Esophagus squamous epithelium (tissue), 5 donors: ENCODE measurements at places on chromosomes 5 and 9.

GRCh38 chr9:20139763-20140290, 351.0 kb upstream of the SLC24A2 start:
- DNase-seq, result no peak

DNA sequence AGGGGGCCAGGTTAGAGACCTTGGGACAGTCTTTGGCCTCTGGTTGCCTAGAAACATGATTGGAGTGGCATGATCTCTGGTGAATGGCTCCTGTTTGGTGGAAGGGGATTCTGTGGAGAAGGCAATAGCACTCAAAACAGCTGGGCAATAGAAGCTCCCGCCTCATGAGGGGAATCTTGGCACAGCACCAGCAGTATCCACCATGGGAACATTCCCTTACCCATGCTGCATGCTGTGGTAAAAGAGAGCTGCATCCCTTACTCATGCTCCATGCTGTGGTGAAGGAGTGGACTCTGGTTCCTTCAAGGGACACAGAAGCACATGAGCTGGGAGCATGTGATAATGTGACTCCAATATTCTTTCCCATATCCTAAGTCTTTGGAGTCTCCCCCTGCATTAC, 160.6 kb downstream of the PJA2 start:
- no peak for DNase-seq

- DNase-seq, result no peak
These were observed 6.5 kb upstream of the OXCT1 start for GRCh38 chr5:41876678-41877077.

GRCh38 chr5:92729088-92729487, 851.9 kb downstream of the NR2F1-AS1 start:
- no peak for DNase-seq

- no peak for DNase-seq
These were observed 218.5 kb downstream of the TLE1 start for GRCh38 chr9:81470864-81471263.

DNA sequence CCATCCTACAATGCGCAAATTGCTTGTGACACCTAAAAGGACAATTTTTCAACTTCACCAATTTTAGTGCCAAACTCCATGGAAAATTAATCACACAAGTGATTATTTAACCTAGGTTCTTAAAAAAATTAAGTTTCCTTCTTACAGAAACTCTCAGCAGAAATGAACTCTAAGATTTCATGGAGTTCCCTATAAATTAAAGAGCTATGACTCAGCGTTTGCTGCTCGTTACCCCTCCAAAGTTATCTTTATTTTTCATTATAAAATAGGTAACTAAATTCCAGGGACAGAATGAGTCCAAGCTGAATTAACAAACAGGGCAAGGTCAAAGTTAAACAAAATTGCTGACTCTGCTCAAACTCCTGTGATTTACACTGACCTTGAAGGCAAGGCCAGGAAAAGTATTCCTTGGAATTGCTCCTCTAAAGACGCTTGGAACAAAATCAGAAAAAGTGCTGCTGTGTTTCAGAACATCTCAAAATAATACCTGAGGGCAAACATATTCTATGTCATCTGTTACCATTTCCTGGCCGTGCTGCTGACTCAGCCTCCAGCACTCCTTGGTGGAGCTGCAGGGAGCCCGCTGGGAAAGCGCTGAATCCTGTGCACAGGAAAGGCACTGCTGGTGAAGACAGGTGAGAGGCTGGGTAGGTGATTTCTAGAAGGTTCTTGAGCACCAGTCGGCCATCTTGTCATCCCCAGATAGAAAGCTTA, 2.5 kb upstream of the CMBL start:
- DNase-seq, result no peak

DNA sequence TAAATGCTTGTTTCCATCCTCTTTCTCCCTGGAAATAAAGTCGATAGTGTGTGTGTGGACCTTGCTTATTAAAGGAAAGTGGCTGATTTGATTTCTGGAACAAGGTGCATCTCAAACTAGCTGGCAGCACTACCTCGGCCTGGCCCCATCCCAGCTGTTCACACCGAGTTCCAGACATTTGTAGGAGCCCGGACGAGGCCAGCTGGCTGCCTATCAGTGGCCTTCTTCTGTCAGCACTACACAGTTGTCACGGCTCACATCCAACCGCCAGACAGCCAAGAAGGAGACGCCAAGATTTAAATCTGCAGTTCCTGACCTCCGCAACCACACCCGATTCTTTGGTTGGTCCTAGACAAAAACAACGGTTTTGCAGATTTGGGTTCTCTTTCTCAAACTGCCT, 63.6 kb downstream of the PALM2AKAP2 start:
- DNase-seq, result no peak

DNA sequence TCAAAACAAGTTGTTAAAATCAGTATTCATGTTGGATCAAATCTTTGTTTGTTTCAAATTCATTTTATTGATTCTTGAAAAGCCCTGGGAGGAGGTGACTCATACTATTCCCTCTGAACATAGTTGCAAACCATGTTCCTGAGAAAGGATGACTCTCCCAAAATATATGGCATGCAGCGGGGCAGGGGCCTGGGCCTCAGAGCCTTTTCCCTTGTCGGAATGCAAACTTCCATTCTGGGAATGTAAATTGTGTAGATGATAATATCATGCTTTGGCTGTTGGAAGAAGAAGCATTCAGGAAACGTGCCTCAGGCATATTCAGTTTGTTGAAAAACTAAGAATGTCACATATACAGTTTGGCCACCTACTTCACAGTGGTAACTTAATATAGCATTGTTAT, 242.0 kb downstream of the AUH start:
- no peak for DNase-seq

- no peak for DNase-seq
These were observed 6.0 kb upstream of the PITX1 start for GRCh38 chr5:135040034-135040332.

DNA sequence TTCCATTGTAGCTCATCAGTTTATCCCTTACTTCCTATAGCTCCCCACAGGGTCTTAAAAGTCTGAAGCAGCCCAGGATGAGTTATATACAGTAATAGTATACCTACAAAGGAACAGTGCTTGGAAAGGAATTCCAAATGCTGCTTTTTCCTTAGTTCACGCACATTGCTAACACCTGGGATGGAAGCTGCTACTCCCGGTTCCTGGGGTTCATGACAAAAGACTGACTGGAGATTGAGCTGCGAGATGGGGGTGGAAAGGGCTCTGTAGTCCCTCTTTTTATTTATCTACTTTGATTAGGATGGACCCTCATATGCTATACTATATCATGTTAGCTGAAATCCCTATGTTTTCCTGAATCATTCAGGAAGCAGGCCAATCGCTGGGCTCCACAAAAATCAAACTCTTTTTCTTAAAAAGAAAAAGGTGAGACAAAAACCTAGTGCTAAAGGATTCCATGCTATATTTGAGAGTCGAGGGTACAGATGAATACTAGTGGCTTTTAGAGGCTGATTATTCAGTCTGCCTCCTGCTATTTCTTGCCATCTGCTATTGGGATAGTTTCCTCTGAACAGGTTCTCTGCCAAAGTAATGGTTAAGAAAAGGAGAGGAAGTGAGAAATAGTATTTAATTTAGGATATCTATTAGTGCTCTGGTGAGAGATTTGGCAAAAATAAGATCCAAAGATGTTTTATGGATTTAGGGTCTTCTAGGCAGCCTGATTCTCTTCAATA, 81.2 kb downstream of the MRPS27 start:
- DNase-seq, result no peak

DNA sequence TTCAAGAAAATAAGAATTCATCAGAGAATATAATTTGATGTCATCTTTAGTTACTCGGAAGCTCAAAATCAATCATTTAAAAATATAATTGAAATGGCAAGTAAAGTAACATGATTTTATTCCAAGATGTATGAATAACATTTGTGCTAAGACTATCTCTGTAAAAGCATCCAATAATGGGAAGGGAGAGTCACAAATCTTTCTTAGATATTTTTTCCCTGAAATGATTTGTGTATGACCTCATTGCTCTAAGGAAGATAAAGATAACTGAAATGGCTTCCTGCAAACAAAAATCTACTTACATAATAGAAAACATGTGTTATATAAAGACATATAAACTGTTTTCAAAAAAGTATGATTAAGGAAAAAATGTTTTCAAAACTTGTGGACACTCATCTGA, 97.4 kb upstream of the FGF10 start:
- DNase-seq, result no peak

GRCh38 chr5:18797222-18797621, 1163.0 kb downstream of the TAF11L14 start:
- no peak for DNase-seq

DNA sequence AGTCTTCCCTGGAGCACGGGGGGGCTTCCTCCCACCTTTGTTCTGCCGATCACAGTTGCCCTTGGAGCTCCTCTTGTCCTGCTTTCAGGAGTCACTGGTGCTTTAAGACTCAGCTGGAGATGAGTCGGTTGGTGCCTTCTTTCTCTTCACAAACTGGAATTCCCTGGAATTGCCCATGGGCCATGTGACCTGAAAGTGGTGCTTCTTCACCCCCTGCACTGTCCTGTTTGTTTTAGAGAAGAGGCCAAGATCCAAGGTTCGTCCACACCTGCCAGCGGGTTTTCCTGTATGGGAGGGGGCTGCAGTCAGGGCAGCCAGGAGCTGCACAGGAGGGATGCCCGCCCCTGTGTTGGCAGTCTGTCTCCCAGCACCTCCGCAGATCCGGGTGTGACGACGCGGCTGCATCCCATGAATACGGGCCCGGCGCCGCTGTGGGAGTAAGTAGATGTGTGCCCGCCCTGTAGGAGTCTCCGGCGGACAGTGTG, 9.5 kb upstream of the MRPS2 start:
- DNase-seq, result no peak

DNA sequence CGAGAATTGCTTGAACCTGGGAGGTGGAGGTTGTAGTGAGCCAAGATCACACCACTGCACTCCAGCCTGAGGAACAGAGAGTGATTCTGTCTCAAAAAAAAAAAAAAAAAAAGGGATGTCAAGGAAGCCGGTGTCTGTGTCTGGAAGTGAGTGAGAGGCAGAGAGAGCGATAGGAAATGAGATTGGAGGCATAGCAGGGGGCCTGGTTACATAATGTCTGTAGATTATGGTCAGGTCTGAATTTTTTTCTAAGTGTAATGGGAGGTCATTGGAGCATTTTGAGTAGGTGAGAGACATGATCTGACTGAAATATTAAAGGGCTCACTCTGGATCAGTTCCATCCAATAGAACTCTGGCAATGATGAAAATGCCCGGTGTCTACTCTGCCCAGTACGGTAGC, 40.4 kb upstream of the CTNNA1 start:
- DNase-seq, result no peak

GRCh38 chr5:169178754-169179153, 122.2 kb downstream of the SLIT3 start:
- no peak for DNase-seq

DNA sequence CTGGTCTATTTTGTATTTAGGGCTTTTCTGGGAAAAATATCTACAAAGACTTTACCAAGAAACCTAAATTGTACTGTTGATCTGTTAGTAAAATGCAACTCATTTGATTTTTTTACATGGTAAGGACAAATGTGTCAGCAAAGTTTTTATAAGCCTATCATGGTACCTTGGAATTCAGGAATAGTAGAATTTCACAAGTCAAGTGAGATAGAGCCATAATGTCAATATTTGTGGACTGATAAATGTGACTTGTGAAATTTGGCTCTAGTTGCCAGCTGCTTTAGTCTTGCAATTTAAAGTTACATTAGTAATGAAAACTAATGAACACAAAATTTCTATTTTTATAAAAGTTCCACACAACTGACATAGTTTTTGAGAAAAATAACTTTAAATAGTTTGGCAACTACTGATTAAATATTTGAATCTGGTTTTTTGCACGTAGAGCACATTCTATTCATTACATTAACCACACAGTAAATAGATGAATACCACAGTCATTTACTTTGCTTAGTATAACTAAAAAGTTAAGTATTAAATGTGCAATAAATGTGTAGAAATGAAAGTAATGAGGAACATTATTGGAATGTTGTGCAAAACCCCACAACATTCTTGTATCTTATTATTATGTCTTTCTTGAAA, 41.2 kb upstream of the RIOK2 start:
- no peak for DNase-seq

DNA sequence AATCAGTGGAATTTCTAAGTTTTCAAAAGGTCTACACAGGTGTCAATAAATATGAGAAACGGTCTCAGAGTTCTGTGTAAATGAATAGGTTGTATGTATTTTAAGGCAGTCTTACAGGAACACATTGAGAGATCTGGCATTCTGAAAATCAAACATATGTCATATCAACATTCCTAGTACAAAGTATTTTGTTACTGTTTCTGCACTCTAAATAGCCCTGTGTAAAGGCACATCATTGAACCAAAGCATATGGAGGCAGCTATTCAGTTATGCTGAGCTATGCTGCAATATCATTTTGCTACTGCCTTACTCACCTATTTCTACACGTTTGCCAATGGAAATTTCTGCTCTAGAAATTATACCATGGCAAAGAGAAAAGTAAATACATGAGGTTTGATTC, 379.1 kb downstream of the KIAA0825 start:
- no peak for DNase-seq

GRCh38 chr9:78103971-78104433, 72.4 kb upstream of the GNAQ start:
- no peak for DNase-seq

- no peak for DNase-seq
These were observed 15.8 kb upstream of the TRAF1 start for GRCh38 chr9:120942186-120943001.

GRCh38 chr5:177018341-177018740, 4.2 kb upstream of the ZNF346 start:
- no peak for DNase-seq

GRCh38 chr5:58750036-58750435, 167.2 kb downstream of the RAB3C start:
- DNase-seq, result no peak

DNA sequence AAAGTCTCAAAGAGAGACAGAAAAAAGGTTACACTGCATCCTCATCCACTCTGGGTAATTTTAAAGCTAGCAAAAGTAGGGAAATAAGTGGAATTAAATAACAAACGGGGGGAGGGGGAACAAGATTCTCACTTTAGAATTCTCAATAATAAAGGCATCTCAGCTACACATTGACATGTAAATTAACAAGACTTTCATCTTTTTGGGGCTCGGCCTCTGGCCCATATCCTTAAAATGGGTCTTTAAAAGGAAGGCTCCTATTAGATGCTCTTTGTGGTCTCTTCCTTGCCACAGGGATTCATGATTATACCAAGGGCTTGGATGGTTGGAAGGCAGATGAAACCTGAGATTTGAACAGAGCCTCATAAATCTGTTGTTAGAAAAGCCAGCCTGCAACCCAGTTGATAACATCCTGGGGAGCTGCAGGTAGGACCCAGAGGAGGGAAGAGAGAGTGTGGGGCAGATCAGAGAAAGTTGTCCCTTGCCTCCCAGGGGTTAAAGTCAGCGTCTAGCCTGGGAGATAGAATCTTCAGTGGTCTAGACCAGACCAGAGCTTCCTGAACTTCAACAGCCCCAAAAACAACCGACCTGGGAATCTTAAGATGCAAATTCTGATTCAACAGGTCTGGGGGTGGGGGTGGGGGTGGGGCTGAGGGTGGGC, 135.9 kb downstream of the GCNT1 start:
- DNase-seq, result no peak
